ENCODE measurements at places on chromosomes 16 and 17.

DNA sequence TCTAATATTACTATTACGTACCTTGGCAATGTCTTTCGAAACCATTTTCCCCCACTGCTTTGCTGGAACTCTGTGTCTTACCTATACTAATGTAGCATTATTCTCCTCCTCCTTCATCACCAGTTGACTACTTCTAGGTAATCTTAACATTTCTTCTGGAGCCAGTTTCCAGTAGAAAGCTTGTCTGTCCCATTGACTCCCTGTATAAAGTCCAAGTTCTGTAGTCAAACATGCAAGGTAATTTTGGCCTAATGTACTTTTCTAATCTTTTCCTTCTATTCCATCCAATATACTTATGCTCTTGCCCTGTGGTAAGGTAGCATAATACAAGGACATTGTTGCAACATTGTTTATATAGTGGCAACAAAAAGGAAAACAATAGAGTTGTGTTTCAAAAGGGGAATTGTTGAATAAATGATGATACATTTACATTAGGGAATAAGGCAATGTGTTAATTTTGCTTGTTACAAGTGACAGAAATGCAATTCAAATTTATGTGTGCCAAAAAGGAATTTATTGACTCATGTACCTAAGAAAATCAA, 27.9 kb downstream of the OMG start:
- no peak for DNase-seq

DNA sequence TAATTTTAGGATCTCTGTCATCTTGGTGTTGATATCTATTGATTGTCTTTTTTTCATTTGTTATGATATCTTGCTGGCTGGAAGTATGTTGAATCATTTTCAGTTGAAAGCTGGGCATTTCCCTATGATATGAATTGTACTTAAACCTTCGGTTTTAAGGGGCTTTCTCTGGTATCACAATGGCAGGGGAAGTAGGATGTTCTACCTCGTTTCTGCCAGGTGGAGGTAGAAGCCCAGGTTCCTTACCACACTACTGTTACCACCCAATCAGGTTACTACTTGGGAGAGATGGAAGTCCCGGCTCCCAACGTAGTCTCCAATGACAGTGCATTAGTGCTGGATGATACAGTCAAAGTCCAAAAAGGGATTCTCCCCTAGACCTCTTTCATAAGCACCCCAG, 281.7 kb upstream of the TBX2 start:
- DNase-seq = no peak

DNA sequence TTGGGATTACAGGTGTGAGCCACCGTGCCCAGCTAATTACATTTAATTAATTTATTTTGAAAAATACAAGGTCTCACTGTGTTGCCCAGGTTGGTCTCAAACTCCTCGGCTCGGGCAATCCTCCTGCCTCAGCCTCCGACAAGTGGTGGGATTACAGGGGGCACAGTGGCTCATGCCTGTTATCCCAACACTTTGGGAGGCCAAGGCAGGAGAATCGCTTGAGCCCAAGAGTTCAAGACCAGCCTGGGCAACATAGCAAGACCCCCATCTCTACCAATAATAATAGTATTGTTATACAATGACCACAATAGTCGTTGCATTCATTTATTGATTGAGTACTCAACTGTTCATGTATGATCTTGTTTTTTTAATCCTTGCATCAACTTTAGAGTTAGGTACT, 22.0 kb downstream of the CDH1 start:
- no peak for DNase-seq

DNA sequence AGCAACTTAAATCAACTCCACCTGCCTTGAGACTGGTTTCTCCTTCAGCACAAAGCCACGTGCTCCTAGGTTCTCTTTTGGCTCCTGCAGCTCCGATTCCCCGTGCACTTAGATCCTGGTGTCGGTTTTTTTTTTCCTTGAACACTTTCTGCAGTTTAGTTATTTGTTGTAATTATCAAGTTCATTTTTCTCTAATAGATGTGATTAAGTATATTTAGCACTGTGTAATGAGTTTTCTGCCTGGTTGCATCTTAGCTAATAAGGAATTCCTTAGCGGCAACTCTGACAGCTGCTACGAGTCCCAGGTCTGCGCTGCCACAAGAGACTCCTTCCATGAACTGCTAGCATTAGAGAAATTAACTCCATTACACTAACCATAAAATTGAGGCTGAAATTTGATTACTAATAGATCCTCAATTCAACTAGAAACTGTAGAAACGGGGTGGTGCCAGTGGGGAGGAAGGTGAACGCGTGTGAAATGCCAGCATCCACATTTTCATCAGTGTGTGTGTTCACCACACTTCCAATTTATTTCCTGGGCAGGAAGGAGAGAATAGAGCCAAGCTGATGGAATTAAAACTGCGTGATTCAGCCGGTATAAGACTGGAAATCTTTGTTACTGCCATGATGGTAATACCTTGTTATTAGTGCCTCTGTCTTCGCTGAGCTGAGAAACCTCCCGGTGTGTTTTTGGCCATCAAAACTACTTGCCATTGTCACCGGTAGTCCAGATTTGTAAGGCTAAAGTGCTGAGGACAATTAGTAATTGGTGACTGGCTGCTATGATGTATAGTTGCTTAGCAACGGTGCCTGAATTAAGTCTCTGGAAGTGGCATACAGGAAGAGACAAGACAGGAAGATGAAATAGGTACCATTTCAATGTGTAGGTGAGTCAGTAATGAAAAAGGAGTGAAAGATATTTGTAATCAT, 232.4 kb downstream of the IRX3 start:
- DNase-seq = no peak

DNA sequence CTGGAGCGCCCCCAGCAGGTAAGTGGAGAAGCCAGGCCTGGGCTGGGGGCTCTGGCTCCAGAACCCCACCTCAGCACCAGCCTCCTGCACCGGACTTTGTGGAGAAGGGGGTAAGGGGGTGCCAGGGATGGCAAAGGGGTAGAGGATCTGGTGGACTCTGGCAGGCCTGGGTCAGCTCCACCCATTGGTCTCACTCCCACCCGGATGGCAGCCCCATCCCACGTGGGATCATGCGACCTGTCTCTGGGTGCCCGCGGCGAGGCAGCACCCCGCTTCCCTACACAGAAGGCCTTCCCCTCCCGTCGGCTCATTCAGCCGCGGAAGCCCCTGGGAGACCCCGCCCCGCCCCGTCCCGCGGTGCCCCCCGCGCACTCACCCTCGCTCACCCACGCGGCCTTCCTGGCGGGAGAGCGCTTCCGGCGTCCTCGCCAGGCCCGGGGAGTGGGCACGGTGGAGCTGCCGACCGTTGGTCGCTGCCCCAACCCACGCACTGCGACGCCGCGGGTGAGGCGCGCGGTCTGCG, 498 bp upstream of the PLEKHG4 start:
- DNase-seq = no peak

DNA sequence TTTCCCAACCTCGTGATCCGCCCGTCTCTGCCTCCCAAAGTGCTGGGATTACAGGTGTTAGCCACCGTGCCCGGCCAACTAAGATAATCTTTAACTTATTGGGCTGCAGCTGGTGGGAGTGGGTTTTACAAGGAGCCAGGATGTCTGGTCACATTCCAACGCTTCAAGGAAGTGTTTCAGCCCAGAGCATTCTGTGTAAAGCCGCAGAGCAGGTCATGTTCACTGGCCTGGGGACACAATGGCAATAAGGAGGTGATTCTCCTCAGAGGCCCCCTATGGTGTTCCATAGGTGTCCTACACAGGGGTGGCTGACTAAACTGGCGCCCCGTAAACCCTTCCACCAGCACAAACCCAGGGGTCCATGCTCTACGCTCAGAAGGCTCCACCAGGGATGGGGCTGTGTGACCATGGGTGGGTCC, 1.2 kb downstream of the QPRT start:
- DNase-seq = no peak

DNA sequence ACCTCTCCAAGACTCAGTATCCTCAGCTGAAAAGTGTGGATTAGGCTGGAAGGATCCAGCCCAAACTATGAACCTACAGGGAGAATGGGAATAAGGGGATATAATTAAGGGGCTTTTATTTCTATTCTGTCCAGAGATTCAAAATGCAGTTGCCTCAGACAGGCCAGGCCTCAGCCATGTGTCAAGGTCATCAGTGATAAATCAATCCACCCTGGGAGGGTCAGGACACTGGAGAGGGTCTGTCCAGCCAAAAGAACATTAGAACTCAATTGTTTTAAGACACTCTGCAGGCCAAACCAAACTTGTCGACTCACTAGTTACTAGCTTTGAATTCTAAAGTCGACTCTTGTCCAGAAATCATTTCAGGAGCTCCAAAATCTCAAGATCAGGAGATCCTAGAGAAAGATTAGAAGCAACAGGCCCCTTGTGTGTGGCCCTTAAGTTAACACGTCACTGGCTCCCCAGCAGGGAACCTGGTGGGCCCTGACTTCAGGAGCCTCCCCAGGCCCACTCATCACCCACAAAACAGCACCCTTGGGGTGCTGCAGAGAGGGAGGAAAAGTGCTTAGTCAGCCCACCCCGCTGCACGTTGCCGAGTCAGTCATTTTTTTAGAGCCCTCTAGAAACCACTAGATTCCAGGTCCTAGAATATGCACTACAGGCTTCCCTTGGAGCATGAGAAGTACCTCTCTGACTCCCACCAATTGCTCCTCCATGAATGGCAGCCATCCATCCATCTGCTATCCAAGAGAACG, 156.8 kb downstream of the XYLT1 start:
- no peak for DNase-seq

GRCh38 chr17:77577491-77577890, 381.0 kb upstream of the TNRC6C start:
- DNase-seq = no peak

GRCh38 chr17:4710693-4711634, 532 bp downstream of the ARRB2 start:
- DNase-seq = no peak

DNA sequence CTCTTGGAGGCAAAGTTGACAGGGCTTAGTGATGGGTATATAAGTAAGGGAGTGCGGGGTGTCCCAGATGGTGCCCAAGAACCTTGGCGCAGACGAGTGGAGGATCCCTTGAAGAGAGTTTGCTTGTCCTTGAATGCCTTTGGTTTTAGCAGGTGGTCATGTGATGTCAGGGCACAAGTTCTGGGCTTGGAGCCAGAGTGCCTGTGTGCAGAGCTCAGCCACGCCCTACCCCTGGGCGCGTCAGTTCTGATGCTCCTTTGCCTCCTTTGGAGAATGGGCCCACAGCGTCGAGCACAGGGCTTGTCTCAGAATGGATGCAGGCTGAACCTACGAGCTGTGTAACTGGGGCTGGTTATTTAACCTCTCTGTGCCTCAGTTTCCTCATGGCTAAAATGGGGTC, 412.2 kb upstream of the EEF2KMT start:
- no peak for DNase-seq

- no peak for DNase-seq
Observed at GRCh38 chr16:83449861-83450260, 357.9 kb upstream of the HSBP1 start.

DNA sequence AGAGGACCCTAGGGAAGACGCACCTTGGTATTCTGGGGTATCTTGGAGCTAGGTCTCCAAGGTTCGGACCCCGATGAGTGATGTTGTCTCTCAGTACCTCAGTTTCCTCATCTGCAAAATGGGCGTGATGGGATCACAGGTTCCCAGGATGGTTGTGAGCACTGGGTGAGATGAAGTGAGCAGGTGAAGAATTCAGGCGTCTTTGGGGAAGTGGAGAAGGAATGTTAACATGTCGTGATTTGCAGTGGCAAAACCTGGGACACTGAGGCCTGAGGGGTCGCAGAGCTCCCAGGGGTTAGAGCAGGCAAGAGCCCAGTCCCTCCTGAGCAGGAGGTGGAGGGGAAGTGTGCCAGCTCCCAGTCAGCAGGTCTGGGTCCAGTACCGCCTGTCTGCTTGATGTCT, 215.1 kb upstream of the GSE1 start:
- no peak for DNase-seq

DNA sequence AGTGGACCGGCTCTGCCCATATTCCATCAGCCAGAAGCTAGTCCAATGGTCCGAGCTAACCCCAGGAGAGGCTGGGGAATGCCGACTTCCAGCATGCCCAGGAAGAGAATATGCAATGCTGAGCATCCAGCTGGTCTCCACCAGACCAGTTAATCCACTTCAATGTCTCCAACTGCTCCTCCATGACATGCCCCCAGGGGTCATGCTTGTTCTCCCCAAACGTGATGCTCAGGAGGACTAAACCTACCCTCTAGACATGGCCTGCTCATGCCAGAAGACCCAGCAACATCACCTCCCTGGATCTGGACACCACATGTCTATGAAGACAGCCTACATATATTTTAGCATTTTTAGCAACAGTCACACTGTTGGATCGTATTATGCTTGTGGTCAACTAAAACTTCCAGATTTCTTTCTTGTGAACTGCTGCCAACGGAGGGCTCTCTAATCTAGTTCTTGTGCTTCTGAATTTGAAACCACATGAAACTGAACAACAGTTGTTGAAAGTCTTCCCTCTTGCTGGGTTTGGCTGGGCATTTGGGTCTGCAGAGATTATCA, 245.1 kb downstream of the SOX9 start:
- DNase-seq = no peak

GRCh38 chr17:60043846-60044245, 34.9 kb downstream of the HEATR6 start:
- no peak for DNase-seq

GRCh38 chr17:74633326-74633725, 9.8 kb upstream of the CD300E start:
- no peak for DNase-seq

DNA sequence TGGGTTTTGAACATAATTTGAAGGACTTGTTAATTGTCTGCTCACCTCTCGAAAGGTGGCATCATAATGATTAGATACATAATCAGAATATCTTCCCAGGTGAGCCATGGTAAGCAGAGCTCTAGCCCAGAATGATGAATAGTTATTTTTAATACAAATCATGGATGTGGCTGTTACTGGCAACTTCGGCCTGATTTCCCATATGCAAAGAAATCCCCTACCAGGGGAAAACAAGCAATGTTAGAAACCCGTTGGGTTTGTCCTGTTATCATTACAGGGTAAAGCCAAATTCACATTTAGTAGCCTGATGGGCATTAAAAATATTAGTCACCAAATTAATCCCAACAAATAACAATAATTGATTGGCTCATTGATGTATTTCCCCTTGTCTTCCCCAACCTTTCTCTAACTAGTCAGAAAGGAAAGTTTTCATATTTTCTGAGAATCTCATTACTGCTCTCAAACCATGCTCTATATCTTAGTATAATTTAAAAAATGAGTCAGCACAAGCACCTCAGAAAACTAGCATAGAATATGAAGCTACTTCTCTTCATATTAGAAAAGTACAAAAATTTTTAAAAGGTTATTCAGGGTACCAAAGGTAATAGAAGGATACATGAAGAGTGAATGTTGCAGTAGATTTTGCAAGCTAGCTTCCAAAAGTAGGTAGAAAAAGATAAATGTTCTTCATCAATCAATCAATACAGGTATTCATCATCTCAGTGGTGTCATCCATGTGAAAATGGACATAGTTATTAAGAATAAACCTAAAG, 5.0 kb downstream of the STAT5B start:
- DNase-seq = no peak

DNA sequence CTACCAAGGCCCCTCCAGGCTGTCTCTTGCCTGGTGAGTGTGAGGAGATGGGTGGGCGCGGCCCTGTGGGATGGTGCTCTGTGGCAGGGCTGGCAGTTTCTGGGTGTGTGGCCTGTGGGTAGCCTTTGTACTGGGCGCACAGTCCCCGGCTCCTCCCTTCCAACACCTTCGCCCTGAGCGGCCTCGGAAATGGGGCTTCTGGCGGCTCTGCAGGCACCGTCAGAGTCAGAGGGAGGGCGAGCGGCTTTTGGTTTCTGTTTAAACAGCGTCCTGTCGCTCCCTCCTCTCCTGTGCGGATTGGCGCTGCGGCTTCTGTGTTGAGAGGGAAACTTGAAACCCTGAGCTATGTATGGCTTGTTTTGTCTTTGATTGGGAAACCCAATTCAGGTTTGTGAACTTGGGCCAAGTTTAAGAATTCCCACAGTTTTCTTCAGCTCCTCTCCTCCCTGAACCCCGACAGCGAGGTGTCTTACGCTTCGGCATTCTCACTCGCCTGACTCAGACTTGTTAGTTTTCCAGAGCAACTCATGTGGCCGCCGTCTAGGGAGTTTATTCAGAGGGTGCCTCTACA, 8.3 kb upstream of the ZNF750 start:
- DNase-seq = peak; percentile 60

All from skeletal muscle cell (primary cell).